ENCODE measurements at places on chromosomes 5 and 9. TPM values are rescaled to one million over a fixed set of nuclear protein-coding genes. Genes with fewer than 3 reads are reported as not detected.
A peak's percentile ranks its signal among the peaks of the same experiment; 100 is the strongest.

DNA sequence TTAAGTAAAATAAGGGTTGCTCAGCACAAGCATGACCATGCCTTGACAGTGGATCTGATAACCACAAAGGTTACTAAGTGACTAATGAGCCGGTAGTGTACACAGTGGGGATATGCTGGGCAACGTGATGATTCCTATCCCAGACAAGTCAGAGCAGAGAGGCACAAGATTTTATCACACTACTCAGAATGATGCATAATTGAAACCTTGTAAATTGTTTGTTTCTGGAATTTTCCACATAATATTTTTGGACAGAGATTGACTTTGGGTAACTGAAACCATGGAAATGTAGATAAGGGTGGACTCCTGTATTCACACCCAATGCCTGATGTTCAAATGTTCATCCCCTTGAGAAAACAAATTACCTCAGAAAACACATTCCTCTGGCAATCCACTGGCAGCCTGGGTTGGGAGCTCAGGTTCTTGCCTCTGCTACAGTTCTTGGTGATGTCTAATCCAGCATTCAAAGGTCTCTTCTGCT is 16.2 kb upstream of the ERAP1 start:
- DNase-seq: peak; percentile 91

- DNase-seq: no peak
Observed at GRCh38 chr5:66929995-66930394, 266.6 kb downstream of the CD180 start.

GRCh38 chr5:181170996-181171395 is 23.6 kb downstream of the OR2V2 start:
- peak; percentile 83 for DNase-seq

DNA sequence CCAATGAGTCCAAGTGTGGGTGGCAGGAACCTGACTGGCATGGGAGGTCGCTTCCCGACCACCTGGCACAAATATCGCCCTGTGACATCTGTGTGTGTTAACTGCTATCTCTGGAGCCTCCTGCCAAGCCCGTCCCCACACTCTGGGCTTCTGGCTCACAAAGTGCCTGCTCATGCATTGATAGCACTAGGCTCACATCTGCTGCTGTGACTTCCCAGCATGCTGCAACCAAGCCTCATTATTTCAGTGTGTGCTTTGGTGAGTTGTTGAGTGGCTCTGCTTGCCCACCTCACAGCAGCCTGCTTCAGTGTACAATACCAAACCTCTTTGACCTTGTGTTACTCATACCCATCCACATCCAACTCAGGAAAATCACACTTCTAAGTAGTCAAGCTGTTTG is 139.8 kb downstream of the APBA1 start:
- DNase-seq: no peak

GRCh38 chr5:169065400-169065799 is 235.5 kb downstream of the SLIT3 start:
- DNase-seq: no peak

- peak; percentile 94 for DNase-seq
Observed at GRCh38 chr5:142201471-142201887, 92.9 kb downstream of the NDFIP1 start.

- no peak for DNase-seq
Observed at GRCh38 chr9:12141422-12141821, 551.8 kb upstream of the TYRP1 start.

DNA sequence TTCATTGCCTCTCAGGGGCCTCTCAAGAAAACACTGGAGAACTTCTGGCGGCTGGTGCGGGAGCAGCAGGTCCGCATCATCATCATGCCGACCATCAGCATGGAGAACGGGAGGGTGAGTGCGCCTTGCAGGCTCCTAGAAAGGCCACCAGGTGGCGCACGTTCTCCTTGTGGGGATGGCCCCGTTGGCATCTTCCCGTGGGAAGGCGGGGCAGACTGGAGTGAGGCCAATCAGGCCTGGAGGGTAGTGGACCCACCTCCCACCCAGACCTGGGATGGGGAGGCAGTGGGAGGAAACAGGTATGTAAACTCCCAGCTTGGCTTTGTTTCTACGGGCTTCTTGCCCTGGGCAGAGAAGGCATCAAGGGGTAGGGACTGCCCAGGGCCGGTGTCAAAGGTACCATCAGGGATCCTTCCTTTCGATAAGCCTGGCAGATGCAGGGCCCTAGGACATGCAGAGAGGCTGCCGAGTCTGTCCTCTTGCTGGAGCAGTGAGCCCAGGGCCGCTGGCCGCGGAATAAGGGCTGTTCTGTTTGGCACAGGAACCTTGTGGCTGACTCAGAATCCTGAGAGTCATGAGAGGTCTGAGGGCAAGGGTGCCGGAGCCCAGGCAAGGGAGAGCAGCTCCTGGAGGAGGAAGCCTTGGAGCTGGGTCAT is 18.9 kb upstream of the SPTLC1 start:
- DNase-seq: peak; percentile 70

DNA sequence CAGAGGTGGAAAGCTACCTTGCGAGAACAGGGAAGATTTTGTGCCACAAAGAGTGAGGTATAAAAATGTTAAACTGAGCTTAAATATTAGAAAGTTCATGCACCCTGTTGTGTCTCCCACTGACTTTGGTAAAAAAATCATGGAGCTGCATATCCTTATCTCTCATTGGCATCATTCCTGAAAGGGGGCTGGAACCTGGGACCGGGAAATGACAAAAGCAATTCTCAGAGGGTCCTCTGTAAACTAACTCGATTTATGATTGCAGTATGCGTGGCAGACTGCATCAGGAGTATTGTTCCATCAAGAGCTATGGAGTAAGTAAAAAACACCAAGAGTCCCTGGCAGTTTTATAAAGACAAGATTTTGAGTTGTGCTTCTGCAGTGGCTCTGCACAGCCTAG is 148.8 kb downstream of the DCP2 start:
- no peak for DNase-seq

- no peak for DNase-seq
Observed at GRCh38 chr5:88661806-88662207, 221.2 kb downstream of the MEF2C start.

DNA sequence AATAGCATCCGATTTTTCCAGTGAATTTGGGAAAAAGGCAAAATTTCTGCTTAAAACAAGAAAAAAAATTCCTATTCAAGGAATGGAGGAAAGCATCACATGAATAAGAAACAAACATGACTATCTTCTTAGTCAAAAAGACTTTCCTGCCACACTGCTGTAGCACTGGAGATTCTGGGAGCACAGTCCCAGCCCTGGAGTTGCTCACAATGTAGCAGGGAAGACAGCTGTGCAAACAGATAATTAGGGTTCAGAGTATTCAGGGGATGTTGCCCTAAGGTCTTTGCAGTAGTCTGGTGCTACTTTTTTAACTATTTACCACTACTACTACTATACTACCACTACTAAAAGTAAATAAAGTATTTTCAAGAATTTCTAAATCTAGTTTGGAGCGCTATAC is 86.5 kb downstream of the BNC2 start:
- DNase-seq: no peak

- no peak for DNase-seq
Observed at GRCh38 chr9:27429436-27429835, 94.7 kb upstream of the IFNK start.

- DNase-seq: no peak
Observed at GRCh38 chr9:98978231-98978681, 34.5 kb downstream of the COL15A1 start.

- peak; percentile 86 for DNase-seq
Observed at GRCh38 chr9:120935383-120935857, 8.8 kb upstream of the TRAF1 start.

DNA sequence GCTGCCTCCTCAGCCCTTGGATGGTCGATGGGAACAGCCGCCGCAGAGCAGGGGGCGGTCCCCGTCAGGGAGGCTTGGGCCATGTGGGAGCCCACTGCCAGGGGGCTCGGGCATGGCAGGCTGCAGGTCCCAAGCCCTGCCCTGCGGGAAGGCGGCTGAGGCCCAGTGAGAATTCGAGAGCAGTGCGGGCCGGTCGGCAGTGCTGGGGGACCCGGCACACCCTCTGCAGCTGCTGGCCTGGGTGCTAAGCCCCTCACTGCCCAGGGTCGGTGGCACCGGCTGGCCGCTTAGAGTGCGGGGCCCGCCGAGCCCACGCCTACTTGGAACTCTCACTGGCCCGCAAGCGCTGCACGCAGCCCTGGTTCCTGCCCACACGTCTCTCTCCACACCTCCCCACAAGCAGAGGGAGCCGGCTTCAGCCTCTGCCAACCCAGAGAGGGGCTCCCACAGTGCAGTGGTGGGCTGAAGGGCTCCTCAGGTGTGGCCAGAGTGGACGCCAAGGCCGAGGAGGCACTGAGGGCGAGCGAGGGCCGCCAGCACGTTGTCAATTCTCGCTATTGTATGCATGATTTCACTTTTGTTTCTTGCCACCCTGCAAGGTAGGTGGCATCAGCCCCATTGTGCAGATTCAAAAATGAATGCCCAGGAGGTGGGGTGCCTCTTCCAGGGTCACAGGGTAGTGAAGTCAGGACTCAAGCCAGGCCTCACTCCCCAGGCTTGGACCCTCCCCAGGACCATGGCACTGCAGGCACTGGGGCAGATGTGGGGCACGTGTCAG is 48.6 kb downstream of the COL15A1 start:
- no peak for DNase-seq

- peak; percentile 10 for DNase-seq
Observed at GRCh38 chr9:30932226-30932625, 1452.2 kb upstream of the ACO1 start.

GRCh38 chr9:108105885-108106284 is 616.3 kb upstream of the KLF4 start:
- no peak for DNase-seq

DNA sequence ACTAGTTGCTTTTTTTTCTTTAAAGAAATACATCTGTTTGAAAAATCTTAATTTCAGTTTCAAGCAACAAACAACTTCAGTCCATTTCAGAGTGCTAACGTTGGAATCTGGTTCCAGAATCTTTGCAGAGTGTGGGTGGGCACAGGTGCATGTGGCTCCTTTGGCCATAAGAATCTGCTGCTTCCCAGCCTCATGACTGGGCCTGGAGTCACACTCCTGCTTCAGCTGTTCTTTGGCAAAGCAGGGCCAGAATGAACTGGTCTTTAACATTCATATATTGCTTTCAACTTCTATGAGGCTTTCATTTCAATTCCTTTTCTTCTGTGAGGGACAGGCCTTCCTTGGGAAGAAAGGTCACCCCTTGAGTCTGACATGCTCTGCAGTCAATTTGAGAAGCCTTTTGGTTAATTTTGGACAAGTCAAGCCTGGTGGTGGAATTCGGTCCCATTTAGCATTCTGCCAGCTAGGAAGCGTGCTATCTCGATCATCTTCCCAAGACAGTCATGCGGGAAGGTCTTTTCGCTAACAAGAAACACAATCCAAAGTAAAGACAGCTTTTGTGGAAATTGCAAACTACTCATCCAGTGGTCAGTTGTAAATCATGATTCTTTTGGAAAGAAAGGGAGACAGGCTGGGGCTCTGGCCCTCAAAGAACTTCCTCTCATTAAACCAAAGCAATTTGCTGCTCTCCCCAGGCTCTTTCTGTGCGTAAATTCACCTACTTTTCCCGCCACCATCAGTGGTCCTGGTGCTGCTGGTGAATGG is 55.2 kb downstream of the SLC1A3 start:
- DNase-seq: no peak

GRCh38 chr5:59607138-59607765 is 286.3 kb downstream of the PDE4D start:
- no peak for DNase-seq

GRCh38 chr5:114238771-114239313 is 123.0 kb upstream of the KCNN2 start:
- DNase-seq: peak; percentile 59

DNA sequence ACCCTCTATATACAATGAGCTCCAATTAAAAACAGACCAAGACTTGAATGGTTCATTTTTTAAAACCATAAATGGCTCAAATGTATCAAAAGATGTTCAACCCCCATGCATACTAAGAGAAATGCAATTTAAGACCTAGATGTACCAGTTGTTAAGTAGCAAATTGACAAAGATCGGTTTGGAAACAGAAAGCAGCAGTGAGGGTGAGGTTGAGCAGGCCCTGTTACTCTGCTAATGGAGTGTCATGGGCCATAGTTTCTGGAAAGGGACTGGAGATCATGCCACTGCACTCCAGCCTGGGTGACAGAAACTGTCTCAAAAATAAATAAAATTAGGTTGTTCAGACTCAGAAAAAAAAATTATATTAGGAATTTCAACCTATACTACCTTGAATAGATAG is 55.0 kb downstream of the FNBP1 start:
- no peak for DNase-seq

- no peak for DNase-seq
Observed at GRCh38 chr5:19401032-19401431, 587.0 kb downstream of the CDH18 start.

- DNase-seq: peak; percentile 71
Observed at GRCh38 chr9:37760416-37761161, 7.0 kb downstream of the TRMT10B start.

DNA sequence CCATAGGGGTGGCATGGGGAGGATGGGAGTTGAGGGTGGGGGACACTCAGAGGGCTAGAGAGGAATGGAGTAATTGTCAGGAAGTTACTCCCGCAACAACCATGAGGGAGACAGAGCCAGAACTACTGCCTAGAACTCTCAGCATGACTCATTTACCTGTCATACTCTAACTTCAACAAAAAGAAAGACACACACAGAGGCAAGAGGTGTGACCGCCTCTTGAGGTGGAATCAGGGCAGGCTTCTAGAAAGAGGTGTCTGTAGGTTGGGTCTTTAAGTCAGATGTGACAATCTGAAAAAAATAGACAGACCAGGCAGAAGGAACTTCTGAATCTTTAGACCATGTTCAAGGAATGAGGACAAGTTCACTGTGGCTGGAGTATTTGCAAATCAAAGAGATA is 73.4 kb downstream of the GABBR2 start:
- no peak for DNase-seq

- DNase-seq: no peak
Observed at GRCh38 chr9:32906213-32906612, 95.2 kb downstream of the APTX start.

- no peak for DNase-seq
Observed at GRCh38 chr5:101346906-101347305, 443.8 kb upstream of the ST8SIA4 start.

NUTM2G gene
- not detected for total RNA-seq

NRARP gene
- not detected for total RNA-seq

PAEP gene
- not detected for total RNA-seq

ADAMTS19 gene
- 0.33 TPM for total RNA-seq

LCN9 gene
- not detected for total RNA-seq

PDLIM4 gene
- total RNA-seq: 67.2 TPM

SPATA31E1 gene
- total RNA-seq: not detected

SLIT3 gene
- total RNA-seq: 8.0 TPM

KIF4B gene
- total RNA-seq: under 0.01 TPM

KIF12 gene
- not detected for total RNA-seq

PCDHB8 gene
- 0.26 TPM for total RNA-seq

PDE8B gene
- total RNA-seq: 0.26 TPM

IL3 gene
- not detected for total RNA-seq

HEMGN gene
- not detected for total RNA-seq

ARID3C gene
- total RNA-seq: under 0.01 TPM

Data from fibroblast of lung (primary cell).